ENCODE measurements at places on chromosomes 7 and 10.

- DNase-seq, result no peak
Measured at GRCh38 chr7:47233996-47234395, 347.9 kb downstream of the TNS3 start.

GRCh38 chr7:157613575-157614322 lies 276.9 kb downstream of the DNAJB6 start:
- DNase-seq, result no peak

DNA sequence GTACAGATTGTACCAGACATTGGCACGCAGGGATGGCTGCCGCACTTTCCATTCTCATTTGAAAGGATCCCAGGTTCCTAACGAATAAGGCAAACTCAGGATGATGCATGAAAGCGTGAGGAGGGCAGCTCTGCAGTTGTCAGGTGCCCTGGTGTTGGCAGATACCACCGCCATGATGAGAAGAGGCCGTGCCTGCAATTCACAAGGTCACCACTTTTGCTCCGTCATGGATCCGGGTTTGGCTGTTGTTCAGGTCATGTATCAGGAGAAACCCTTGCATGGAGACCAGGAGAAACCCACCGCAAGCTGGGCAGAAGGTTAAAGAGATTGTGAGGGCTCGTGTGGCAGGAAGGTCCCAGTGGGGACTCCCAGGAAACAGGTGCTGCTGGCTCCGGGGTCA lies 233.2 kb downstream of the KLF6 start:
- DNase-seq, result no peak

DNA sequence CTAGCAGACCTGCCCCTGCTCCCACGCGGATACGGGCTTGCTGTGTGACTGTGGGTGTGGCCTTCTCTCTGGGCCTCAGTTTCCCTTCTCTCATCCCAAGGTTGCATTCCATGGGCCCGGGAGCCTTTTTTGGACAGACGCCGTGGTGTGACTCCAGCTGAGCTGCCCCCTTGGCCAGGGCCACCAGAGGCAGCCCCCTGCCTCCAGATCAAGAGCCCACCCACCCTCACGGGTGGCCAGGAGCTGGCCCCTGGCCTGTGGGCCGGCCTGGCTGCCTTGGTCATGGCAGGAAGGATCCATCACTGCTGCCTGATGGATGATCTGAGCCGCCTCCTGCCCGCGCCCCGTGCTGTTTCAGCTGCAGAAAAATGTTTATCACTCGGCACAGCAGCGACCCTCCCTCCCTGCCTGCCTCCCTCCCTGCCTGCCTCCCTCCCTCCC lies 27.8 kb upstream of the ELFN1 start:
- no peak for DNase-seq

DNA sequence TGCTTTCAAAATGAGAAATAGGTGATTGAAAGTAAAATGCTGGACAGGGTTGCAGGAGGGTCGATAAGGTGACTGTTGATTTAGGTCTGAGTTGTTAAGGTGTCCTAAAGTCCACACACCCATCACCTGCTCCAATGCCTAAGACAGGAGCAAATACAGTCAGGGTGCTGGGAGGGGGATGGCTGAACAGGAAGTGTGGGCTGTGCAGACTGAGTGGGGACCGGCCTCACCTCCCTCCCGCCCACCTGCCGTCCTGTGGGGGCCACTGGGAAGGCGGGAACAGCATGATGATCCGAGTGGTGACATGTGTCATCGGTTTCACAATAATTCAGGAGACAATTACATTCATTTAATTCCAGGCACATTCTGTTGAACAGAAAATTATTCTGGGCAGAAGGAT lies 260.8 kb downstream of the DNAJB6 start:
- no peak for DNase-seq

GRCh38 chr7:126659124-126659523 lies 593.6 kb downstream of the GRM8 start:
- no peak for DNase-seq

- no peak for DNase-seq
Measured at GRCh38 chr7:44673771-44674170, 67.3 kb downstream of the OGDH start.

GRCh38 chr7:37212051-37212450 lies 236.6 kb downstream of the ELMO1 start:
- DNase-seq, result no peak

DNA sequence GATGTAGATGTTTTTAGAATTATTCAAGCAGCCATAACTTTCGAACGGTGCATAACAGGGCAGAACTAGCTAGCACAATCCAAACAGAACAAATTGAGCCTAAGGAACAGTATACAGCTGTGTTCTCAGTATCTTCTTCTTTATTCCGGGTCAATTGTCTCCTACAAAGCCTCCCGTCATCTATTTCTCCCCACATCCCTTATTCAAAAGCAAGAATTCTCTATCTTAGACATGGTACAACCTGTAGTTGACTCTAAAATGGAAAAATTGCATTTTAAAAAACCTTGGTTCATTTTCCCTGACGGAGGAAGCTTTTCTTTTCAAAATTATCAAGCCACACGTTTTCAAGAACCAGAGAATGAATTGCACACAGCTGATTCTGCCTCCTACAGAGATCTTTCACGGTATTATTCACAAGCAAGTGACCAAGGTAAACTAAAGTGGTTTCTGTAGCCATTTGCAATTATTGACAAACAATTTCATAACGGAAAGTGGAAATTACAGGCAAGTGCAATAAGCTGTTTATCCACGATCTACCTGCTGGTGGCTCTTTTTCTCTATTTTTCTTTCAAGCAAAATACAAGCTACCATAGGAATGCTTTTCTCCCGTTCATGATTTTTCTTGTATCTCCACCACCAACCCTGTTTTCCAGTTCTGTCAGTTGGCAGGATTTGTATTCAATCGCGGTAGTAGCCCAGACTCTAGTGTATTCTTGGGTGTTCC lies 2.3 kb downstream of the GRM8 start:
- DNase-seq, result no peak
